Renal cortex interstitium (tissue), 15 donors: ENCODE measurements at places on chromosomes 1 and 21.
A peak's percentile ranks its signal among the peaks of the same experiment; 100 is the strongest.

DNA sequence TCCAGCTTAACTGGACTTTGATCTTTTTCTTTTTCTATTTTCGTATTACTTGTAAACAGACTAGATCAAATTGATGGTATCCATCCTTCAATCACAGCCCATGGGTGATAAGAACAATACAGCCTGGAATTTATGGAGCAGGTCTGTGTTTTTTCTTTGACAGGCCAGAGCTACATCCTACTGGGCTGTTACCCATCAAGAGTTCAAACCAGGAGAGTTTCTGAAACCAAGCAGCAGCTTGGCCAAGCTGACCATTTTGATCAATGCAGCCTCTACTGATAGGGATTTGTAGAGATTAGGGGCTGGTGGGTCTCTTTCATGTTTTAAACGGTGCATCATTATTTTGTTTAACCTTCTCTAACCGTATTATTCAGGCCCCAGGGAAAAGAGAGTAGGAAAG lies 24.3 kb upstream of the CCDC190 start:
- no peak for DNase-seq

DNA sequence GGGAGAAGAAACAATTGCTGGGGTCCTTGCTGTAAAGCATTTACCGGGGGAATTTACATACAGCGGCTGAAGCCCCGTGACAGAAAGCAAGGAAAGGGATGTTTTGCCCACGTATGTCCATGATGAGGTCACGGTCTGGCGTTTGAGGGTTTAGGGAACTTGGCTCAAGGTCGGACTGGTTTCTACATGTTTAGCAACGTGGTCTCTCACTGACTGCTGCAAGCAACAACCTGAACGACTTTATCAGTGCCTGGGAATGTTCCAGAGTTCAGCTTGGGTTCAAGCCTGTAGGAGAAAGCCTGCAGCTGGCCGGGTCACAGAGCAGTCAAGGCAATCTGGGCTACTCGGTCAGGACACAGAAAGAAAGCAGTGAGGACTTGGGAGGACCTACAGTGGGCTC lies 323.3 kb downstream of the AJAP1 start:
- no peak for DNase-seq

GRCh38 chr1:50481142-50481736 lies 58.0 kb upstream of the DMRTA2 start:
- no peak for DNase-seq

- DNase-seq, result no peak
These were observed 174.1 kb downstream of the ACTL8 start for GRCh38 chr1:17929224-17929623.

DNA sequence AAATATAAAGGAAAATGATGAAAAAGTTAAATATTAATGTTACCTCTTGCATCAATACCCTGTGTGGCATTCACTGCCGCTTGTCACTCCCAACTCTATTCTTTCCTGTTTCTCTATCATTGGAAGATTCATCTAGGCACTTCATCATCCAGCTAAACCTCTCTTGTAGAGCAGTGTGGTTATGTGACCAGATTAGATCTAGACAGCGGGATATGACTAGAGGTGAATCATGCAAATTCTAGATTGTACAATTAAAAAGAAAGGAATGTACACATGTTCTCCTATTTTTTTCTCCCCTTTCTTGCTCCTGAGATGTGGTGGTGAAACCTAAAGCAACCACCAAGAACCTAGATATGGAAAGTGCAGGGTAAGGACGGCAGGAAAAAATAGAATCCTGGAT lies 174.1 kb downstream of the LBR start:
- DNase-seq, result no peak

GRCh38 chr1:20194757-20195461 lies 8.6 kb upstream of the PLA2G2C start:
- DNase-seq, result no peak

GRCh38 chr1:2046174-2046917 lies 3.9 kb upstream of the PRKCZ start:
- no peak for DNase-seq

- DNase-seq, result no peak
These were observed 978 bp downstream of the SLC39A1 start for GRCh38 chr1:153962088-153963029.

DNA sequence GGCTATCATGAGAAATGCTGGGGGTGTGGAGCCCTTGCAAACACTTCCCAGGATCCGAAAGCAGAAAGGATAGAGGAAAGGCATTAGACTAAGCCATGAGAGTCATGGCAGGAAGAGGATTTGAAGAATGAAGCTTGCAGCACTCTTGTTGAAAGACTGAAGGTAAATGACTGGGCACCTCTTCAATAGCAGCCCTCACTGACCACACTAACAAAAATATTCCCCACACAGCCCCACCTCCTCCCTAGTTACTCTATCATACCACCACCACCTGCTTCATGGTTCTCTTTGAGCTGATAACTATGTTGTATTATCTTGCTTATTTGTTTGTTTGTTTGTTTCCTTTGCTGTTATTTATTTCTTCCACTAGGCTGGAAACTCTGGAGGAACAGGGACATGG lies 13.2 kb upstream of the ATP1A1 start:
- DNase-seq, result no peak

GRCh38 chr1:67705735-67706453 lies 20.9 kb downstream of the GADD45A start:
- no peak for DNase-seq

GRCh38 chr1:40857737-40858136 lies 4.4 kb downstream of the CITED4 start:
- DNase-seq, result no peak

DNA sequence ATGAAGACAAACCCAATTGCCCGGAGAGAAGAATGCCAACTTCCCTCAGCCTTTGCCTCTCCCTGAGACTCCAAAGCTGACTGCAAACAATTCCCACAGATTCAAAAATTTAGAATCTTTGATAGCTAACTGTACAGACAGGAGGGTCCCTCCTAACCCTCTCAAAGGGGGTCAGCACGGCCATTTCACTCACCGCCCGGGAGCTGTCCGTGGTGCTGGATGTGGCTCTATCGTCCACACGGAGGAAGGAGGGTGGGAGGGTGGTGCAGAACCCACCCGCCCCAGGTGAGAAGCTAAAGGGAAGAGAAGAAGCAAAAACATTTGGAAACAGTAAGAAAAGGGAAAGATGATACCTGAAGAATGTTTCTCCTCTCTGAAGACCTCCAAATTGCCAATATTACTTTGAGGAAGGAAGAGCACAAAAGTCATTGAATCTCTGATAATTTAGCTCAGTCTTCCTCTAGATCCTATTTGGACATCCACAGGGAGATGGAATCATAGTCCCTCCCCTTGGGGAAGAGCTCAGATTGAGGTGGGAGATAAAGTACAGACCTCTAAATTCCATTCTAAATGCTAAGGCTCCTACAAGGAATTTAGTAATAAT lies 45.6 kb downstream of the RHBG start:
- no peak for DNase-seq

DNA sequence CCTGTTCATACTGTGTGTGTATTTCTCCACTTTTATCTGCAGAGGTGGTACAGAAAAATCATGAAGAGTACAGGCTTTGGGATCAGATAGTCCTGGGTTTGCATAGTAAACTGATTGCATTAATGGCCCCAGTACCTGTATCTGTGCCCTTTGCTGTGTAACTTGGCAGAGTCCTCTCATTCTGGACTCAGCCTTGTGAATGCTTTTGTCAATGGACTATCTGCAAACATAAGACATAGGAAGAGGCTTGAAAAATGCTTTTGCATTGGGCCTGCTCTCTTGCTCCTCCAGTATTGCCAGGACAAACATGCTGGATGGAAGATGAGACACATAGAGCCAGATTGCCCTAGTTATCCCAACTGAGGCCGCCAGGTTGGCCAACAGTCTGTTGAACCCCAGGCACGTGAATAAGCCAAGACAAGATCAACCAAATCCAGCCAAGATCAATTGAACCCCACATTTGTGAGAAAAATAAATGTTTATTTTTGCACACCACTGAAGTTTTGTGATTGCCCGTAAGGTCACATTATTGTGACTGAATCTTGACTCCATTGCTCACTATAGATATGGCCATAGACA lies 37.2 kb downstream of the ADCY10 start:
- no peak for DNase-seq

- no peak for DNase-seq
These were observed 1.5 kb downstream of the CD2 start for GRCh38 chr1:116755681-116756080.

GRCh38 chr1:180425952-180426351 lies 76.4 kb downstream of the ACBD6 start:
- no peak for DNase-seq

DNA sequence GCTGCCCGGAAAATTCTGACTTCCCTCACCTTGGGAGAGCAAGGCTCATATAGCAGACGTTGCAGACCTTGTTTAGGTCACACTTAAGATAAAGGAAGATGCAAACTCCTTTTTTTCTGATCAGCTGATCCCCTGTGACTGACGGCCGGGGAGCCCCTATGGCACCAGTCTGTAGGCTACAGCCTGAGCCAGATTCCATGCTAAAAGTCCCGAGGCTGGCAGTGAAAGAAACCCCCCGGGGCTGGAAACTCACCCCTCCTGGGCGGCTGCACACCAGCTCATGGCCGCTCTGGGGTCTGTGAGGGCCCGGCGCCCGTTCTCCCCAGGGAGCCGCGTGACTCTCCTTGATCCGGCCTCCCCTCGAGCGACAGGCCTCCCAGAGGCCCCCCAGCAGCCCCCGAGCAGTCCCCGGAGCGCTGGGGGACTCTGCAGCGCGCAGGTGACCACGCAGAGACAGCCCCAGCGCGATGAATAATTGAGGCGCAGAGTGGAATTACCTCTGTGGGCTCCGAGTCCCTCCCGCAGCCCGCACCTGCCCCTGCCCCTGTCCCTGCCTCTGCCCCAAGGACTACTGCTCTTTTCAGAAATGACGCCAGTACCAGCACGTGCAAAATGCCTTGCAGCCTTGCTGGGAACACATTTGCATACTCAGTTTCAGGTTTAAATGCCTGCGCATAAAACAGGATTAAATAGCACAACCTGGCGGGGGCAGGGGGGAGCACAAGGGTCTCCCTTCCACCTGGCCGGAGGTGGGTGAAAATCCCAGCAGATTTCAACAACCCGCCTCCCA lies 62.6 kb upstream of the CLDN14 start:
- no peak for DNase-seq

DNA sequence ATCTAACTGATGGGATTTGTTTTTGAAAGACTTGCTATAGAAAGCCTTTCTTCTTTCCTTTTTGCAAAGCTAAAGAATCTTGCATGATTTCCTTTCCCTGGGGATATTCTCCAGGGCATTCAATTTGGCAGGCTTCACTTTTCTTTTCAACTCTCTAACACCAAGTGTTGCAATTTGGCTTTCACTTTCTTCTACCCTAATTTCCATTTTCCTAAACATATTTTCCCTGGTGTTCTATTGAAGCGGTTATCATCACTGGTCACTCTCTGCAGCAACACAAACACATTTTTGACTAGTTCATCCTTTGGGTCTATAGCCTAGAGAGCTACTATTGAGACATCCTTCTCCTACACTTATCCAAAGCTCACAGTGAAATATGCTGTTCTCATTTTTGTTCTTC lies 424.5 kb downstream of the NEGR1 start:
- no peak for DNase-seq

- no peak for DNase-seq
These were observed 63.6 kb upstream of the CTTNBP2NL start for GRCh38 chr1:112332176-112333150.

- peak; percentile 63 for DNase-seq
These were observed 30.3 kb upstream of the CBR3 start for GRCh38 chr21:36104317-36105300.

DNA sequence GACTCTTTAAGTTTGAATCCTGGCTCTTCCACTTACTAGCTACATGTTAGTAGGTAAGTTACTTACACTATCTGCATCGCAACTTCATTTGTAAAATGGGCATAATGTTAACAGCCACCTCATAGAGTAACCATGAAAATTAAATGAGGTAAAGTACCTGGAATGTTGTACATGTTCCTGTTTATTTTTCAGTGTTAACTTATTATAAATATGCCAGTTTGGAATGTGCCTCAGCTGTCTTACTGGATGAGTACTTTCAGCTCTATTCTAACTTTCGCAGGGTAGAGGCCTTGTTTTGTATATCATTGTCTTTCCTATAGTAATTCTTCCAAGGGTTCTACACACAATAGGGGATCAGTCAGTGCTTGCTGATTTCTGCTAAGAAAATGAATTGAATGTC lies 167.4 kb downstream of the DUSP10 start:
- DNase-seq, result no peak

DNA sequence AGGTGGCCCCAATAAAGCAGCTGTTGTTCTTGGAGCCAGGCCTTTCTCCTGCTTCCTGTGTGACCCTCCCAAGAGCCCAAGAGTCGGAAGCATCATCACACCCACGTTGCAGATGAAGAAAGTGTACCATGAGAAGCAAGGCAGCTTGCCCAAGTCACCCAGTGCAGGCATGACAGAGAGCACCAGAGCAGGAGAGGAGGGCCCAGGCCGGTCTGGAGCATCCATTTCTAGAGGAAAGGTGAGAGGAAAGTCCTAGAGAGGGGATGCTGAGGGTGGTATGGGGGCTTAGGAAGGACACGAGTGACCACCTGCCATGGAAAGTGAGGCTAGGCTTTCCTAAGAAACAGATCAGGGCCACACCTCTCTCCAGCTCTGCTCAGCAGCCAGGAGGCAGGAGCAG lies 47.0 kb downstream of the C1orf198 start:
- no peak for DNase-seq

GRCh38 chr1:59015708-59016107 lies 231.9 kb upstream of the JUN start:
- DNase-seq, result no peak

DNA sequence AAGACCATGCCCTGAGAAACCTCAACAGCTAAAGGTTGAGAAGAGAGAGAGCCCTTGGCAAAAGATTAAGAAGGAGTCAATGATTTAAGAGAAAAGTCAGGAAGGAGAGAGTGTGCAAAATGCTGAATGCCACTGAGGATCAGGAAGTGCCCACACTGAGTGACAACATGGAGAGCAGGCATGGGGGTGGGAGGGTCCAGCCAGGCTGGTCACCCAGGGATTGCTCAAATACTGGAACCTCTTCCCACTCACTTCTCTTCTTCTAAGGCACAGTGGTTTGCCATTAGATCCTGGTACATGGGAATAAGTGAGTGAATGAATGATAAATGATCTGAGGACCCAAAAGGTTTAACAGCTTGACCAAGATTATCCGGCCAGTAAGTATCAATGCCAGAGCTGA lies 11.1 kb downstream of the PRR9 start:
- DNase-seq, result no peak

DNA sequence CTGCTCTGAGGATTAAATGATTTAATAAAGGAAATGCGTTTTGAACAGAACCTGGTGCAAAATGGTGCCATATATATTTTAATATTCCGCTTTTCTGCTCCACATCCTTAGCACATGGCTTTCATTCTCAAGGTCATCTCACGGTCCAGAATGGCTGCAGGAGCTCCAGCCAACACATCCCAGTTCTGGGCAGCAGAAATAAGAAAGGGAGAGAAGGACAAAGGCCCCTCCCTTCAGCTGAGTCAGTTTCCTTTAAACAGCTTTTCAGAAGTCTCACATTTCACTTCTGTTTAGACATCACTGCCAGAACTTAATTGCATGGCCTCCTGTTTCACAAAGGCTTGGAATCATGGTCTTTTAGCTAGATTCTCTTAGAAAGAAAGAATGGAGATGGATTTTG lies 75.2 kb upstream of the LRRN2 start:
- DNase-seq, result no peak
